ENCODE measurements at places on chromosomes 5 and 9. TPM values are rescaled to one million over a fixed set of nuclear protein-coding genes. Genes with fewer than 3 reads are reported as not detected.
A peak's percentile ranks its signal among the peaks of the same experiment; 100 is the strongest.

SPATA9 gene
- total RNA-seq: 1.4 TPM

GRCh38 chr5:138523406-138523805 lies 19.6 kb downstream of the ETF1 start:
- H3K27me3 ChIP-seq: no peaks in the 10 kb centered on the region
- H3K36me3 ChIP-seq: peaks cover 64% of the 10 kb centered on the region
- H3K27ac ChIP-seq: no peak overlapping the region
- DNase-seq: peak; percentile 28
- peaks cover 4% of the 10 kb centered on the region for H3K4me1 ChIP-seq

- peak overlapping the region; percentile 37 for H3K4me3 ChIP-seq
- H3K27me3 ChIP-seq: peaks cover 64% of the 10 kb centered on the region
- H3K27ac ChIP-seq: no peak overlapping the region
- H3K36me3 ChIP-seq: no peaks in the 10 kb centered on the region
Observed at GRCh38 chr5:116573279-116573701, 1.3 kb downstream of the SEMA6A start.

RNF180 gene
- 0.79 TPM for total RNA-seq
